ENCODE measurements at places on chromosomes 6 and 20.

GRCh38 chr6:148339766-148340165, 2.9 kb upstream of the SASH1 start:
- no peak for DNase-seq

DNA sequence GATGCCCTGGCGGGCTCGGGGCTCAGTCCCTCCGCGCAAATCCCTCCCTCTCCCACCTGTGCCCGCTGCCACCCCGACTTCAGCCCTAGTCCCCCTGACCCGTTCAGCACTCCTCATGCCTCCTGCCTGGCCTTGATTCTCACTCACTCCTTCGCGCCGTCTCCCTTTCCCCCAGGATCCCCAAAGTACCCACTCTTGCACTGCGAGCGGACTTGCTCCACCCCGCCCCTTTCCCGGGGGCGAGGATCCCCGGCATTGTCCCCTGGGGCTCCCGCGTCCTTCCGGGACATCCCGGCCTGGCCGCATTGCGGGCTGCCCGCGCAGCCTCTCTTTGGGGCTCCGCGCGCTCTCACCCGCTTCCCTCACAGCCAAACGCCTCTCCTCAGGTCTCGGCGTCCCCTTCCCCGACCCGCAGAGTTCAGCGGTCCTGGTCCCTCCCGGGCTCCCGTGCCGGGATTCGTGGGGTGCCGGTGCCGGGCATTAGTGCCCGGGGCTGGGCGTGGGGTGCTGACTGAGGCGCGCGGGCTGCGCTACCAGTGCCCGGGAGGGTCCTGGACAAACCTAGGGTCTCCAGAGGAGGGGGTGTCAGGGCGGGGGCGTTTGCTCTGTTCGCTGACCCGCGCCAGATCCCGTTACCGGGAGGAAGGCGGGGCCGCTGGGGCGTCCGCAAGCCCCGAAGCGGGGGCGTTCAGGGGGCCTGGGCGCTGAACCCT, 45.5 kb upstream of the SUPT3H start:
- DNase-seq: no peak

GRCh38 chr6:164303102-164303964, 888.8 kb downstream of the QKI start:
- DNase-seq: no peak

GRCh38 chr6:5562277-5562676, 301.0 kb downstream of the FARS2 start:
- DNase-seq: no peak

DNA sequence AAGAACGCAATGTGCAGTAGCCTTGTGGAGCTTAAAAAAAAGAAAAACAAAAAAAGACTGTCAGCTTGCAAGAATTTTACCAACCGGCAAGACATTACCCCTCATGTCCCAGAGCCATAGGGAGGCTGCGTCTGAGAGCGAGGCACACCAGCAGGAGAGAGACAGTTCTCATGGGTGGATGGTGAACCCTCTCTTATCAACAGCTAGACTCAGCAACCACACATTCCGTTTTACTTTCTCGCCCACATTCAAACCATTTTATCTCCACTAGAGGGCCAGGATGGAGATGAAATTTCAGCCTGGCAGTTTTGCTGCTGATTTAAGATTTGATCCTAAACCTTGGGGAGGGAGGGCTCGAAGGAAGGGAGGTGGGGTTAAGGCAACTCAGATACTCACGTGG, 247.0 kb downstream of the ATXN1 start:
- no peak for DNase-seq

- no peak for DNase-seq
These were observed 258.1 kb downstream of the UTRN start for GRCh38 chr6:144543006-144543871.

DNA sequence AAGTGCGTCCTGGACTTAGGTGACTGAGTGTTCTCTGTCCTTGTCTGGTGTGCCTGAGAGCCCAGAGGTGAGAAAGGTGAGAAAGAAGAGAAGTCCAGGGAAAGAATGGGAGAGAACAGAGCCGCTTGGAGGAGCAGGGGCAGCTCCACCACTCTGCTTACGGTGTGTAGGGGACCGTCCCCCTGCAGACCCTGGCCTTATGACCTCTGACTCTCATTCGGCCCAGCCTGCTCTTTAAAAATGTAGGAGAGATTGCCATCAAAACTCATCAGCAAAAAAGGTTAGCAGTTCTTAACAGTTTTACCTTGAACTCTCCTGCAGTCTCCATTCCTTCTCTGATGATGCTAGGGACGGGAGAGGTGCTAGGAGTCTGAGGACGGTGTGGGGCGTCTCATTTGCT, 2.0 kb downstream of the TMEM181 start:
- DNase-seq: no peak

DNA sequence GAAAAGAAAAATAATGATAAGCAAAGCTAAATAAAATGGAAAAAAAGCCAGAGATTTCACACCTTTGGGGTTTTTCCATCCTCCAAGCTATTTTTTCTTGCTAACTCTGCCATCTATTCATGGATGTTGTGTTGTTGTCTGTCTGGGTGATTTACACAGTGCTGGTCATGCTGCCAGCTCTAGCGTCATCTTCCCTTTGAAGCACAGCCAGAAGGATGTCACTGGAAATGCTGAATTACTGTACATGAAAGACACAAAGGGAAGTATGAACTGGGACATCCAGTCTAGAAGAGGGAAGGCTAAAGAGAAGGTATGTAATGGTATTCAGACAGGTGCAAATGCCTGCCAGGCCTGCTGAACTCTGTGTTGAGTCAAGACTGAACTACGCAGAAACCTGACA, 241.9 kb upstream of the STXBP5 start:
- no peak for DNase-seq

GRCh38 chr6:101716810-101717209, 323.3 kb downstream of the GRIK2 start:
- DNase-seq: no peak

DNA sequence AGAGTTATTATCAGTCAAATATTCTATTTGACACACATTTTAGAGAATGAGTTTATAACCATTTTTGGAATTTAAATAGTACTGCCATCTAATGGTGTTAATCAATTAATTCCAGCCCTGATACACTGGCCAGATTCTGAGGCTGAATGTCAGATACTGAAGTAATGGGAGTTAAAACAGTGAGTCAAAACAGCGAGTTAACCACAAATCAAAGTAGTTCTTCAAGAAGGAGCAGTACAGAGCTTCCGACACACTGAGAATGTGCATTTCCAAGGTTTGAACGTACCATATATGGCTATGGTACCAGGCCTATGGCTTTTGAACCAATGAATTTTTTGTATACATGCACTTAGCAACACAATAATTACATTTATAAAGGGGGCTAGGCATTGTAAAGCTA, 11.3 kb upstream of the CEP43 start:
- no peak for DNase-seq

DNA sequence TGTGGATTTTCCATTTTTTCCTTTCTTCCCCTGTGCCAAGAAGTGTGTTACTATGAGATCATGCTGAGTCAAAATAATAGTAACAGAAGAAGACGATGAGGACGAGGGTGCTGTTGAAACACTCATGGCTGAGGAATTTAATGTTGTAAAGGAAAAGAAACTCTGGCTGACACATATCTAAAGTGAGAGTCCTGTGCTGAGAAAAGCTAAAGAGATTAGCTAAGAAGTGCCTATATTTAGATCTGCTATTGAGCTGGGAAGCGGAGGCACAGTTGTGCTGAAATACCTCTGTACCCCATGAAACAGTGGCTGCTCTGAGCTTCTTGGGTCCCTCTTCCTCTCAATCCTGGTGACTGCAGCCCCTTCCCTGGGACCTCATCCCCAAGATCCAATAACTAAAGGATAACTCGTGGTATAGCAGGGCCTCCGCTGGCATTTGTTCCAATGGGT, 1.1 kb upstream of the SYTL3 start:
- DNase-seq: no peak

DNA sequence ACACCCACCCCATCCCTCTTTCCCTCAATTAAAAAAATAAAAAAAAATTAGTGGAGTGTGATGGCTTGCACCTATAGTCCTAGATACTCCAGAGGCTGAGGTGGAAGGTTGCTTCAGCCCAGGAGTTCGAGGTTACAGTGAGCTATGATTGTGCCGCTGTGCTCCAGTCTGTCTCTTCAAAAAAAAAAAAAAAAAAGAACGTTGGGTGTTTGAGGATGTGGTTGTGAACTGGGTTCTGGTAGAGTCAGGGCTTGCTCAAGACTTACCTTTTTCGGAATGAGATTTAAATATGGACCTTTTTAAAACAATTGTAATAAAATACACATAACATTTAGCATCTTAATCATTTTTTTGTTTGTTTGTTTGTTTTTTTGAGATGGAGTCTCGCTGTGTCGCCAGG, 211.9 kb downstream of the OR2B2 start:
- no peak for DNase-seq

- peak; percentile 92 for DNase-seq
These were observed 343.5 kb downstream of the RFPL4B start for GRCh38 chr6:112690497-112691202.

- DNase-seq: no peak
These were observed 294.8 kb upstream of the STXBP5 start for GRCh38 chr6:146909376-146909775.
